ENCODE measurements at places on chromosomes 4 and X.

GRCh38 chrX:1103360-1103759 is 109.1 kb downstream of the CRLF2 start:
- DNase-seq: no peak

- DNase-seq: no peak
Observed at GRCh38 chr4:22911285-22911684, 218.5 kb downstream of the GBA3 start.

GRCh38 chr4:152118819-152119553 is 358.2 kb upstream of the GATB start:
- DNase-seq: no peak

GRCh38 chr4:140106289-140106844 is 47.6 kb downstream of the MAML3 start:
- no peak for DNase-seq

- DNase-seq: no peak
Observed at GRCh38 chr4:930827-931193, 1.3 kb downstream of the GAK start.

DNA sequence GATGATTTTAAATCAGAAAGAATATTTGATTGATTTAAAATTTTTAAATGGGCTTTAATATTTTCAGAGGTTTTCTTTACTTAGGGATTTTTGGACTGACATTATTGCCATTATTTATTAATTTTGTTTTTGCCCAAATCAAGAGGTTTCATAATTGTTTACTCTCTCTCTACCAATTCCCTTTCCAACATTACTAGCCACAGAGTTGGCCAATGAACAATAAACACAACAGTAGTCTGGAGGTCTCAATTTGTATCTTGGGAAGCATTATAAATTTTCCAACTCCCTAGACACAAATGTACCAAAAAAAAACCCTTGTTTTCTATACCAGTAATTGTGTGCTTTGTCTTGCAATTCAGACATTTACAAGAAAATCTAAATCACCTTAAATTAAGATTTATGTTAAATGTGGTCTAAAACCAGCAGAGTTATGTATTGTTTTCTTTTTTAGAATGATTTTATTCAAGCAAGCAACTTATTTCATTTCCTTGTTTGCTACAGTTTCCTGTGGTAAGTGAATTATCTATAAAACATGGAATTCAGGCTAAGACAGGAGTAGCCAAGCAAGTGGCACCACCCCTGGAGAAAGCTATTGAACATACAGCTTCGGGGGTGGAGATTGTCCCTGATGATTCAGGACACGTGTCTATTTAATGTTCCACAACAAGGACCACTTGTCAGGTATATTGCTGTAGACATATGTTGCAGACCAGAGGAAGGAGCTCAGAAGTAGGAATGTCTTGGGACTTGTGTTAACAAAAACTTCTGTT is 622 bp downstream of the KLKB1 start:
- no peak for DNase-seq

DNA sequence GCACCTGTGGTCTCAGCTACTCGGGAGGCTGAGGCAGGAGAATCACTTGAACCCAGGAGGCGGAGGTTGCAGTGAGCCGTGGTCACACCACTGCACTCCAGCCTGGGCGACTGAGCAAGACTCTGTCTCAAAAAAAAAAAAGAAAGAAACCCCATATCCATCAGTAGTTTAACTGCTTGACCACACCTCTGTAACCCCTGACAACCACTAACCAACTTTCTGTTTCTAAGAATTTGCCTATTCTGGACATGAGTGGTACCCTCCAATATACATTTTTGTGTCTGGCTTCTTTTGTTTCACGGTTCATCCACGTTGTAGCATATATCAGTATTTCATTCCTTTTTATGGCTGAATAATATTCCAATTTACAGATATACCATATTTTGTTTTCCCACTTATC is 9.1 kb downstream of the PPAT start:
- DNase-seq: no peak

- peak; percentile 33 for DNase-seq
Observed at GRCh38 chr4:78293348-78293747, 236.2 kb downstream of the FRAS1 start.

GRCh38 chr4:86441175-86441936 is 81.5 kb upstream of the MAPK10 start:
- peak; percentile 52 for DNase-seq

DNA sequence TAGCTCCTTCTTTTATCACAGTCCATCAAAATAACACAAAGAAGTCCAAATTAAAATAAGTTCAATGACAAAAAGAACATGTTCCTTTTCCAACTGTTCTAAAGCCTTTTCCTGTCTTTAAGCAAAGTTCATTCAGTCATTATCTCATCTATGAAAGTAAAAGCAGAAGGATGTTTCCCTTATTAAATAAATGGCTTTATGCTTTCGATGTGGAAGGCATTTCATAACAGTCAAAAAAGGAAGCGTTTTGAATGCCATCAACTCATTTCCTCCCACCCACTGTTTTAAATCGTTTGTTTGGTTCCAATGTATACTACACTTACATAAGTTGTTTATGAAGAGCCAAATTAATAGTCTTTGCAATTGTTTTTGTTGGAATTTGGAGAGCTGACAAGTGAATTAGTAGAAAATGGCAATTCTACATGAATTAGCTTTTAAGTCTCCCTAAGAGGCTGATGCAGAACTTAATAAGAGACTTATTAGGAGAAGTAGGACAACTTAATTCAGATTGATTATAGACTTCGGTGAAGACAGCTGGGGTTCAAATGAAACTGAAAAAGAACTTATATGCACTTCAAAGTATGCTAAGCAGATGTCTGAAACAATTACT is 392.6 kb upstream of the FTHL17 start:
- no peak for DNase-seq

- no peak for DNase-seq
Observed at GRCh38 chrX:1673337-1673736, 58.5 kb downstream of the ASMT start.

DNA sequence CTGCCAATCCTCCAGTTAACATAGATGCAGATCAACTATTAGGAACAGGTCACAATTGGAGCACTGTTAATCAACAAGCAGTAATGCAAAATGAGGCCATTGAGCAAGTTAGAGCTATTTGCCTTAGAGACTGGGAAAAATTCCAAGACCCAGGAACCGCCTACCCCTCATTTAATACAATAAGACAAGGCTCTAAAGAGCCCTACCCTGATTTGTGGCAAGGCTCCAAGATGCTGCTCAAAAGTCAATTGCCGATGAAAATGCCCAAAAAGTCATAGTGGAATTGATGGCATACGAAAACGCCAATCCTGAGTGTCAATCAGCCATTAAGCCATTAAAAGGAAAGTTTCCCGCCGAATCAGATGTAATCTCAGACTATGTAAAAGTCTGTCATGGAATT is 20.5 kb upstream of the TRIM61 start:
- no peak for DNase-seq

DNA sequence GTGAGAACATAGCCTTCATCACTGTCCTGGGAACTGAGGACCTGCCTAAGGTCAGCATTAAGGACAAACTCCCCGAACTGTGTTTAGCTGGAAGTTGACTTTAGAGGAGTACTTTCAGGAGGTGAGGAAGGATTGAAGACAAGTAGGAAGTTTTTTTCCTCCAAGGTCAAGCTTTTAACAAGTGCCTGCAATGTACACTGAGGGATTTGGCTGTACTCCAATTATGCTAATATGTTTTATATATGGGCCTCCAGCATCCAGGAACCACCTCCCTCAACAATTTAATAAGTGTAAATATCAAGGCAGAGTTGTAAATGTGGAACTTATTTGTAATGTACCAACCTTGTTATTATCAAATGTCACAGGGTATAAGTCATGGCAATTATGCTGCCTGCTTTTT is 726.2 kb downstream of the RPA4 start:
- no peak for DNase-seq

DNA sequence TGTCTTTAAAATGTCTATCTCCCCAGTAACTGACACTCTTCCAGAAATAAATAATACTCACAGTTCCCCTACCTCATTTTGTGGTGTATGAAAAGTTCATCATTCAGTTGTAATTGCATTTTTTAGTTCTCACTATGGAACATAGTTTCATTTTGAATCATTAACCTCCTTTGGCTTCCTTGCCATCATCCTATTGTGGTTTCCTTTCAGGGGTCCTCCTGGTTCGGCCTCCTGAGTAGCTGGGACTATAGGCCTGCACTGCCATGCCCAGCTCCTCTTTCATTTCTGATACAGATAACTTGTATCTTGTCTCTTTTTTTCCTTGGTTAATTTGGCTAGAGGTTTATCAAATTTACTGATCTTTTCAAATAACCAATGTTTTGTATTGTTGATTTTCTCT is 23.1 kb upstream of the BLTP1 start:
- no peak for DNase-seq

DNA sequence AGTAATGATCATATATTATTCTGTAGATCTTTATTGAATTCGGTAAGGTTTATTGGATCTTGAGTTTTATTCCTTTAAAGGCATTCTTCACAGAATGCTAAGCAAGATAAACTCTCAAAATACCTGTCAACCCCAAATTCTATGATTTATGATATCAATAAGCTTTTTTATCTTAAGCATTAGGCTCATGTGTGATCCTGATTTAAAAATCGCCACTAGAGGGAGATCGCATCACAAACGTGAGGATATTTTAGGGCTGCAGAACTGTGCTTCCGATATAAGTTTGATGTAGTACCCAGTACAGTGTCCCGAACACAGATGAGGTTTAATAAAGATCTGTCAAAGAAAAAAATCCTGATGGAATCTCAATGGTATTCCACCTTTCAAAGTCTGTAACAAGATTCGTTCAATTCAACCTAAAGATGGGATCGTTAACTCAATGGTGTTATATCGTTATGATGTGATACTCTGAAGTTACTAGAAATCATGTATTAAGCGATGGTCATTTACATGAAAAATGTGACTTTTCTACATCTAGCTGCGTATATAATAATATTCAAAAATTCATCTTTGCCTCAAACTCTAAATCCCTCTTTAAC is 169.0 kb downstream of the CORIN start:
- peak; percentile 36 for DNase-seq

GRCh38 chr4:31917334-31917733 is 1197.2 kb downstream of the PCDH7 start:
- no peak for DNase-seq

- DNase-seq: peak; percentile 86
Observed at GRCh38 chrX:149938881-149939654, 777 bp upstream of the EOLA2 start.

GRCh38 chrX:56766554-56767347 is 37.7 kb downstream of the NBDY start:
- peak; percentile 42 for DNase-seq

DNA sequence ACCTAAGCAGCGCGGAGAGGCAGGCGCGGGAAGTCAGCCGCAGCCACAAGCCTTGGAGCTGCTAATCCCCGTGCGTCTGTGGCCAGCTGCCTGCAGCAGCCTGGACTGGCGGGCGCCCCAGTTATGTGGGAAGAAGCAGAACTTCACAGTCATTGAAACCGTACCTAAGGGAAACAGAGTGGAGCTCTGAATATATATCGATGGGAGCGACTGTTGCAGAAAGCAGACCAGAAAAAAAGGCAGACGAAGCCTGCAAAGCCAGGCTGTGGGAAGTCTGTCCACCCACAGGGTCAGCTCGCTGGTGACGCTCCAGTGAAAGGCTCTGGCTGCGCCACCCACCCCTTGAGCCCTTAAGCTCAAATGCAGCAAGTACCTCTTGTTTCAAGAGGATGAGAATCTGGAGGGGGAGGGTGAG is 24.7 kb downstream of the KCNE5 start:
- DNase-seq: peak; percentile 35

DNA sequence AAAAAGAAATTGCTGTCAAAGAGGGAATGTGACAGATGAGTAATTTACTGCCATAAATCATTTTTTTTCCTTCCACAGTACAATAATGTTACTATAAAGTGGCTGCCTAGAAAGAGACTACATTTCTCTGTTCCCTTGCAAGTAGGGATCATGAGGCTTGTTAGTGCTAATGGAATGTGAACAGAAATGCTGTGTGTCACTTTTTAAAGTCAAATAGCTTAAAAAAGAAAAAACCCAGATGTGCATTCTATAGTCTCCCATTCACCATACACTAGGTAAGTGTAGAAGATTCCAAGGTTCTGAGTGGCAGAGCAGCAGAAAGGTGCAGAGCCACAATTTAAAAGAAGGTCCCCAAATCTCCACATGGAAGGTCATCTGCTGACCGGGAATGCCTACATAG is 328.4 kb downstream of the CAMK2D start:
- no peak for DNase-seq

DNA sequence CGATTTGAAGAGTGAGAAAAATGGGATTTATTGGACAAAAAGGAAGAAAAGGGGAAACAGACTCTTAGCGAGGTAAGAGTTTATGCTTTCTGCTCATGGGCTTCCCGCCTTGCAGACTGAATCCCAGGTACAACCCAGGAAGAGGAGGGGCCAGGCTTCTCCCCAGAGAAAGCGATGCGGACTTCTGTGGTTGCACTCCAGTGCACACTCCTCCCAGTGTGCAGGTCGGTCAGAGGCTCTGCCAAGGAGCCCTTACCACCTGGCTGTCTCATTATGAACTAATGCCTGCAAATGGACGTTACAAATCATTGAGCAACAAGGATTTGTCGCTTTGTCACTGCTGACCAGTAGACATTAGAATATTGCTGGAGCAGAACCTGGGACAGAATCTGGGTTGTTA is 39.9 kb upstream of the GLRA2 start:
- no peak for DNase-seq

DNA sequence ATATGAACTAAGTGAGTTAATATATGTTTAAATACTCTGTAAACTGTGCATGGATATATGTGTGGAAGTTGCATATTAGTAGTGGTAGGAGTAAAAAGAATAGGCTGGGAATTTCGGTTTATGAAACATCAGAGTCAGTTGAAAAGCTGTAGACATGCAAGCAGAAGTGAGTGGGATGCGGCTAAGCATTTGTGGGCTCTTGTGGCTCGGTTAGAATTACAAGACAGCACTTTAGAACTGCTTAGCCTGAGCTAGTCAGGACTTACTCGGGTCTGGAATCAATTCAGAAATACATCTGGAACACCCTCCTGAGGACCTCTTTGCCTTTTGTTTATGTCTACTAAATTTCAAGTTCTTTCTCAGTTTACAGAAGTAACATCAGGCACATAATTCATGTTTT is 93.6 kb downstream of the AFF2 start:
- DNase-seq: no peak

DNA sequence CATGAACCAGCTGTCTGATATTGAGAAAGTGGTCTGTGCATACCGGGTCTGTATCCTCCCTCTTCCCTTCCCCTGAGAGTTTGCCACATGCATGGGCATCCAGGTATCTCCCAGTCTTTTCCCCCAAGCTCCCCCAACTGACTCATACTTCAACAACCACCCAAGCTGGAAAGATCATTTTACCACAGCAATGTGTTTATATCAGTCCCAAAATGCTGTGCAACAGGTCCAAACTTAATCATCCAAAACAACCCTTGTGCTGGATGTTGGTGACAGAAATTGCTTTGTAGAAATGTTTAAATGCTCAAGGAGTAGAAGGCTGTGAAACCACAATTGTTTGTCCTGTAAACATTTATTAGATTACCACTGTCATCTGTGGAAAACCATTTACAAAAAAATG is 286.8 kb upstream of the KLF3 start:
- DNase-seq: no peak

- DNase-seq: peak; percentile 76
Observed at GRCh38 chrX:17046478-17047097, 100.1 kb downstream of the REPS2 start.

Data from foreskin fibroblast (primary cell).